ENCODE measurements at places on chromosomes 4 and X. TPM values are rescaled to one million over a fixed set of nuclear protein-coding genes. Genes with fewer than 3 reads are reported as not detected.

DNA sequence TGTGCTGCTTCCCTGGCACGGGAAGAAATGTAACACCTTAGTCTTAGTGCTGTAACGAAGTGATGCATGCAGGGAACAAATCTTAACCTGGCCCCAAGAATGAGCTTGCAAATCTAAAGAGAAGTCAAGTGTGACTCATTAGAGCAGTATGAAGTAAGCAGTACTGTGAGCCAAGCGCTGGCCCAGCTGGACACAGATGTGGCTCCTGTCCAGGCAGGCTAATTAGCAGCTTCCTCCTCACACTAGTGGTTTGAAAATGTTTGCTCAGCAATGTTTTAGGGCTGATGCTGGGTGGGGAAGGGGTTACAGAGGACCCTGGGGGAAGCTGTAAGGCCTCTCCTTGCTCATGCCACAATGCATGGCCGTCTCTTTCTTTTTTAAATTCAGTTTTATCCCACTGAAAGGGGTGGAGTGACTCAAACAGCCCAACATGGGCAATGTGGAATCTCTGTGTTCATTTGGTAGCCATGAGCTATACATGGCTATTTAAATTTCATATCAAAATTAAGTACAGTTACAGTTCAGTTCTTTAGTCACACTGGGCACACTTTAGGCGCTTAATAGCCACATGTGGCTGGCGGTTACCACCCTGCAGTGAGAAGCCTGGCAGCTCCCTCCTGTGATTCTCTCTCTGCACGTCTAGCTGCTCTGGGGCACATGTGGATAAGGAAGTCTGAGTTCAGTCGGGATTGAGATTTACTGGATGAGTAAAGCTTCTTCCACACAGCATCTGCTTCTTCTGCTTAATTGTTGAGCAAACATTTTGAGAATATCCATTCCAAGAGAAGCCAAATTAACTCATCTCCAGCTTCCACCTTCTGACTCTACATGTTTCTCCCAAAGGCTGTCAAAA, 48.8 kb downstream of the MAP7D2 start:
- no peak for DNase-seq

PSAPL1 gene
- not detected for total RNA-seq

DNA sequence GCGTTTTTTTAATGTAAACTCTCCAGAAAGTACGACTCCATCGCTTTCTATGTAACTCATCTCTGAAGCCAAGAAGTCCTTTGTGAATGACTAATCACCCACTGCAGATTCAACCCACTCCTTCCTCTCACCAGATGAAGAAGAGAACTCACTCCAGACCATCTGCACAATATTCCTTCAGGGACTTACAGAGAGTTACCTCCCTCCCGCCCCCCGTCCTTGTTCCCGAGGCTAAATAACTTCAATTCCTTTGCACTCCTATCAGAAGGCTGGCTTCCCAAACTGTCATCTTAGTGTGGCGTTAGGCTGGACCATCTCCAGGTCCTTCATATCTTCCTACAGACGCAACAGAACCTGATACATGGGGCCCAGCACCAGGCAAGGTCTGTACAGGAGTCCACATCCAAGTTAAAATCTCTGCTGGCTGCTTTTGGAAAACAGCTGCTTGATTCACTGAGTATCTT, 82.4 kb downstream of the AFAP1 start:
- DNase-seq = no peak

CABS1 gene
- total RNA-seq = not detected

DNA sequence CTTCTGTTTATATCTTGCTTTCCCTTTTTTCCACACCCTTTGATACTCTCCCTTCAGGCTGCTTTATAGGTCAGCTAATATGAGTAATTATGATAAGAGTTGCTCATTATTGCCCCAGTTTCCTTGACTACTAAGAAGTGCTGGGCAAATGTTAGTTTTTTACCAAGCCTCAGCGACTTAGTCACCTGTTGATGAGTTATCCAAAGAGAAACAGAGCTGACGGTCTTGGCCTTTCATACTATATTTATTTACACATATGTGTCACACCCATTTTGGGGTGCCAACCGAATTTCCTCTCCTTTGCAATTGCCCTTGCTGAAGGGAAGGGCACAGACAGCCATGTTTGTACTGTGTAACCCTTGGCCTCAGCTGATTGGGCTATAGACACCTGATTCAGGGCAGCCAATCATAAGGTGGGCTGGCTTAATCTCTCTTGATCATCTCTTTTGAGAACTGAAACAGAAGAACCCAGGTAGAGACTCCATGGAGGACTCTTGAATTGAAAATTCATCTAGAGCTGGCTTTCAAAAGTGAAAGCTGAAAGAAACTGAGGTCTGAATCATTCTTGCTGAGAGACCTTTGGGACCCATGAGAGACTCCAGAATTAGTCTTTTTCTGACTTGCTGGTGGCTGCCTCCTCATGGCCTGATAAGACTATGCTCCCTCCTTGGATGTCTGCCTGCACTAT, 111.7 kb upstream of the RPS6KA3 start:
- DNase-seq = no peak

GRCh38 chr4:147453561-147454141, 27.2 kb upstream of the EDNRA start:
- peak; percentile 1 for DNase-seq

GRCh38 chr4:169275180-169275579, 4.4 kb upstream of the SH3RF1 start:
- DNase-seq = no peak

- no peak for DNase-seq
These were observed 139.2 kb downstream of the ASMT start for GRCh38 chrX:1754077-1754476.

- peak; percentile 58 for DNase-seq
These were observed 76.5 kb upstream of the BCOR start for GRCh38 chrX:40174001-40174853.

GBA3 gene
- 0.43 TPM for total RNA-seq

EPGN gene
- total RNA-seq = not detected

- no peak for DNase-seq
These were observed 48.6 kb downstream of the ACOX3 start for GRCh38 chr4:8391972-8392371.

GRCh38 chr4:35124106-35124505, 1120.2 kb downstream of the ARAP2 start:
- no peak for DNase-seq

DNA sequence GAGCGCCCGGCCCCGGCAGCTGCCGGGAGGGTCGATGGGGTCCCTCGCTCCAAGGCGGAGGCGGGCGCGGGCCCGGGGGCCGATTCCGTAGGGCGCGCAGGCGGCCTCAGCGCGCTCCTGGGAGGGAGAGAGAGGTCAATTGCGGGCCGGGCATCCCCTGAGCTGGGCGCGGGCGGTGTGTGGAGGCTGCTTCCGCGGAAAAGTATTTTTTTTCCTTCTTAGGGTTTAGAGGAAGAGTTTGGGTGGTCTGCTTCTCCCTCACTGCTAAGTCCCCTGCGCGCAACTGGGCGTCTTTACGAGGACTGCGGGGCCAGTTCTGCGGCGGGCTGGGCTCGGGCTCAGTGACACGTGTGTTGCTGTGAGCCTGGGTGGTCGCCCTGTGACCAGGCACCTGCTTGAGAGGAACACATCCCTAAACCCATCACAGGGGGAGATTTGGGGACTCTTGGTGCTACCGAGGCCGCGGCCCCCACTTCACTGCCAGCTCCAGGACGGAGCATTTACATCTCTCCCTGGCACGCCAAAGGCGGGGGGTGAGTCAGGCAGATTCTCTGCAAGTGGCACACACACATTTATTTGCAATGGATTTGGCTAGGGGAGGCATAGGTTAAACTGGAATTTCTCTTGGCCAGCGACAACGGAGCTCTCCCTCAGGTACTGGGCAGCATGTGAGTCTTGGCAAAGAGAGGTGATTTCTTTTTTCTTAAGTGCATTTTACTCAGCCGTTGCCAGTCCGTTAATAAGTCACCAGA, 151.2 kb upstream of the SLC4A4 start:
- no peak for DNase-seq

GRCh38 chrX:130771230-130771629, 131.8 kb downstream of the ENOX2 start:
- no peak for DNase-seq

CT45A1 gene
- 2.4 TPM for total RNA-seq

DNA sequence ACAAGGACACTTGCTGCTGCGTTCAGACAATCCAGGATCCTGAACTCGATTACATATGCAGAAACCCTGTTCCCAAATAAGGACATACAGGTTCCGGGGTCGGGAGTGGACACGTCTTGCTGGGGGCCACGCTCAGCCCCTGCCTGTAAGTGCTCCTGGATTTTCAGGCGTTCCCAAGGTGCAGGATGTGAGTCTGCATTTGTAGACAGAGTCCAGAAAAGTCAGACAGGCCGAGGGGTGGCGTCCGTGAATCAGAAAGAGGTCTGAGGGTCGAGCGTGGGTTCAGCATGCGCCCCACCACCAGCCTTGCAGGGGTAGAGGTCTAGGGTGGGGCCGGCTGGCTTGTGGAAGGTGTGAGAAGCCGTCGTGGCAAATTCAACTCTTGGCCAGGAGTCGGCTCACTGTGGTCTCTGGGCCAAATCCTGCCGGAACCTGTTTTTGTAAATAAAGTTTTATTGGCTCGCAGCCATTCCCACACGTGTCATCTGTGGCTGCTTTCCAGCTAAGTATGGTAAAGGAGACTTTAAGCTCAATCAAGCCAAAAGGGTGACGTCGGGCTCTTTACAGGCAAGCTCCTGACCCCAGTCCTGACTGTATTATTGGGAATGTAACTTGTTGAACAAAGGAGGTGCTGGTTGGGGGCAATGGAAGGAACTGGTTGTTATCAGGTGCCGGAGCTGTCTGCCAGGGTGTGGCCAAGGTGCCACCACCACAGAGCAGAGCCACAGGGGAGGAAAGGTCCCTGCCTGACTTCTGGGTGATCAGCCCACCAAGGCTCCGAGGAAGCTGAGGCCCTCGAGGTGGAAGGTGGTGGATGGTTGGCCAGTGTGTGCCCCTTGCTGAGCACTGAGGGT, 7.4 kb downstream of the DOK7 start:
- DNase-seq = no peak

WDR17 gene
- total RNA-seq = 9.9 TPM

DNA sequence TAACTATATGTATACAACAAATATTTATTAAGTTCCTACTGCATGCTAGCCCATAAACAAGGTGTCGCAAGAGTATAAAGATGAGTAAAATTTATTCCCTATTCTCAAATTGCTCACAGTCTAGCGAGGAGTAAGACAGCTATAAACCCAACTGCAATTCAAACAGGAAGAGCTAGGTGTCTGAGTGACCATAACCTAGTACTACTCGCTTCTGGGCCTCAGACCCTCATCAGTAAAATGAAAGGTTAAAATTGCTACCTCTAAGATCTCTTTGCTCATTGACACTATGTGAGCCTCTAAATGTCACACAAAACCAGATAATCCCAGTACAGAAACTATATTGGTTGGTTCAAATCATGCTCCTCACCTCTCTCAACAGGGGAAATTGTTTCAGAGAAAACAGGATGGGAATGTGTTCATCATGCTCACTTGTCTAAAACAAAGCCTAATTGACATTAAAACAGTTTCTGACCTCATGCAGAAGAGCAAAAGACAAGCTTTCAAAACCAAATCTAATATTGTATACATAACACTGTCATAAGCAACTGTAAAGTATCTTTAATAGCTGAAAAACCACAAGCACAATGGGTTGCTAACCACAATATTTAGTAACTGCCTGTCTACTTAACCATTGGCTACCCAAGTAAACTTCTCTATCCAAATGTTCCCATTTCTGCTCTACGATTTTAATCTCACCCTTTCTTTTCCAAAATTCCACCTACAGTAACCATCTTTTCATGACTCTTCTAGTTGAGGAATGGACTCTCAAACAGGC, 264.6 kb upstream of the FMR1 start:
- DNase-seq = no peak
